ENCODE measurements at places on chromosomes 3 and 15.
A peak's percentile ranks its signal among the peaks of the same experiment; 100 is the strongest.

GRCh38 chr3:113532698-113533533, 561 bp downstream of the SIDT1 start:
- no peak for DNase-seq

- peak; percentile 89 for DNase-seq
These were observed 5.2 kb downstream of the LINS1 start for GRCh38 chr15:100596792-100597191.

- peak; percentile 97 for DNase-seq
These were observed 19.8 kb upstream of the NUDT16 start for GRCh38 chr3:131361464-131362421.

- no peak for DNase-seq
These were observed 37.4 kb downstream of the KLHL25 start for GRCh38 chr15:85757073-85757938.

DNA sequence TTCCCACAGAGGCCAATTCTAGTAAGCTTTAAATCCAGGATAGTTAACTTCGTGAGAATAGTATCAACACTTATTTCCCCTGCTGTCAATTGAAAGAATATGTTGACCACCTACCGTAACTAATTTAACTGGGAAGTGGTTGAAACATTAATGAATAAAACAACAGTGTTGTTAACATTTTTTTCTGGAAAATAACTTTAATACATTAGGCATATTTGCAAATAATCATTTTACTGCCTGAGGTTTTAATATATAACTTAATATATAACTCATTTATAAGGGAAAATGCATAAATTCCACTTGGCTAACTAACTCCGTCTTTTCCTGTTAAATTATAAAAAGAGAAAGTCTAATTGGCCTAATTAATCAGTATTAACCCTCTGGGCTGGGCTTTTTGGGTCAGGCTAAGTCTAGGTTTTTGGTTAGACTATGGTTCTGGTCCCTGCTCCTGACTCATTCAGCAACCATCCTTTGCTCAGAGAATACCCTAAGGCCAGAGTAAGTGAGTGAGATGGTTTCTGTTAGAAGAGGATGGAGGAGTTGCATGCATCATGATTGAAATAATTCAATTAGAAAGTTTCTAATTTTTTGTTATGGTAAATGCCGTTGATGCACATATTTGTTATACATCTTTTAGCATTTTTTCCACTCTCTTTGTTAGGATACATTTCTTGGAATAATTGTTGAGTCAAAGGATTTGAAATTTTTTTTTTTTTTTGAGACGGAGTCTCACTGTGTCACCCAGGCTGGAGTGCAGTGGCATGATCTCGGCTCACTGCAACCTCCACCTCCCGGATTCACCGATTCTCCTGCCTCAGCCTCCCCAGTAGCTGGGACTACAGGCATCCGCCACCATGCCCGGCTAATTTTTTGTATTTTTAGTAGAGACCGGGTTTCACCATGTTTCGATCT, 10.8 kb upstream of the SKIL start:
- DNase-seq: no peak

DNA sequence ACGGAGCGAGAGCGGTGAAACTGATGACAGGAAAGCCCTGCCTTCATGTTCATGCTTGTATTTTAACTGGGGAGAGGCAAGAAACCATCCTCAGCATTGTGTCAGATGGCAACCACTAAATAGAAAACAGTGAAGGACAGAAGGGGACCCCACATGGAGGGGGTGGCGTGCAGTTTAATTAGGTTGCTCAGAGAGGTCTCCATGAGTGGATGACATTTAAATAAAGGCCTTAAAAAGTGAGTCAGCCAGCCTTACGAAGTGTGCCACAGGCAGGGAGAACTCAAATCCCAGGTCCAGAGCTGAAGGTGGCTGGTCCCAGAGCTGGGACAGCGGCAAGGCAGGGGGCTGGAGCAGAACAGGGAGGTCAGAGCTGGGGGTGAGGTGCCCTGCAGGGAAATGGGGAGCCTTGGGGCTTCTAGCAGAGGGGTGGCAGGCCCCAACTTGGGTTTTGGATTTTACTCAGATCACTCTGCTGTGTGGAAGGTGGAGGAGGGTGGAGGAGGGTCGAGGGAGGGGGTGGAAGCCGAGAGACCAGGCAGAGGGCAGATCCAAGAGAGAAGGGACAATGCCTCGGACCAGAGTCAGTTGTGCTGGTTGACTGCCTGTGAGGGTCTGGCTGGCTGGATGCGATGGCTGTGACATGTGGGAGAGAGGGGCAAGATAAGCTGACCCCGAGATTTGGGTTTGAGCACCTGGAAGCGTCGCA, 73.7 kb downstream of the KLF13 start:
- DNase-seq: no peak

DNA sequence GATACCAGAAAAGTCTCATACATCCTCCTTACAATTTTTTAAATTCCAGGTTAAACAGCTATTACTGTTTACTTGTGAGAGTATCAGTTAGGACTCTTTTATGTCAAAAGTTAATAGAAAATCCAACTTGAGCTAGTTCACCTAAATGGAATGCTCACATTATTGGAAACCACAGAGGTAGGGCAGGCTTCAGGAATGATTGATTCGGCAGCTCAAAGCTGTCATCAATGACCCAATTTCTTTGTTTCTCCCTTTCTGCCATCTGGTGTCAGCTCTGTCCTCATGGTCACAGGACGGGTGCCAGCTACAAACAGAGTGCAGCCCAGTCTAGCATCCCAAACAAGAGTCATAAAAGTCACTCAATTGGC, 32.2 kb downstream of the CFAP20DC start:
- DNase-seq: no peak

GRCh38 chr15:28084547-28084946, 14.6 kb downstream of the OCA2 start:
- no peak for DNase-seq

DNA sequence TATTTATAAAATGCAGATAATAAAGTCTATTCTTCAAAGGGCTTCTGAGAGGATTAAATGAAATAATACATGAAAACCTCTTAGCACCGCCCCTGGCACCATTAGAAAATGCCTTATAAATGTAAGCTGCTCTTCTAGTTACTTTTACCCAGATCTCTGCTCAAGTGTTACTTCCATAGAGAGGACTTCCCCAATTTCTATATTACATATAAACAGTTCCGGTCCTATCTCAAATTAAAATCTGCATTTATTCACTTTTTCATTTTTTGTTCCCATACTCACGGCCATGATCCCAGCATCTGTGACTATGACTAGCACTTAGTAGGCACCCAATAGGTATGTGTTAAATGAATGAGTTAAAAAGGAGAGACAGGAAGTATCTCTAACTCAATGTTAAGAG, 890.9 kb upstream of the CFAP20DC start:
- DNase-seq: no peak

GRCh38 chr15:31301673-31301990, 25.0 kb upstream of the KLF13 start:
- DNase-seq: no peak

GRCh38 chr3:63933459-63933858, 21.3 kb upstream of the SCAANT1 start:
- peak; percentile 73 for DNase-seq

GRCh38 chr3:2506776-2507175, 408.1 kb downstream of the CNTN4 start:
- no peak for DNase-seq

DNA sequence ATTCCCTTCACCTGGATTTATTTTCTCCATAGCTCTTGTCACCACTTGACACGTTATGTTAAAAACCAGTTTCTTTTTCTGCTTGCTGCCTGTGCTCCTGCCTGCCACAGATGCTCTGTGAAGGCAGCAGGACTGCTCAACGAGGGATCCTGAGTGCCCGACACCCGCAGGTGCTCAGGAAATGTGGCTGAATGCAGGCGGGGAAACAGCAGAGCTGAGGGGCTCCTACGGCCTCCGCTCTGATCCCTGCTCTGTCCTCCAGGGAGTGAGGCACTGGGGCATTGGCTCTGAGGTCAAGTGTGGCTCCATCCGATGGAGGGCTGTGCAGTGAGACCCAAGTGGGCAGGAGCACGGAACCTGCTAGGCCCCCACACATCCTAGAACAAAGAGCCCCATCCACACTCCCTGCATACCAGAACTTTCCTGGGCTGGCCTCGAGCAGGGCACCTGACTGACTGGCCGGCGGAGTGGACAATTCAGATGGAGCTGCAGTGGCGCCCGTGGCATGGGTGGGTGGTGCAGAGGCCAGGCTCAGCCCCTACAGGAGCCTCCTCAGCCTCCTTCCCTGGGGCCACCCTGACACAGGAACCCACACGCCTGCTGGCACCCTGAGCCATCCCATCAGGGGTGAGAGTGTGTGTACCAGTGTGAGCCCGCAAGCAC, 27.9 kb downstream of the IQSEC1 start:
- DNase-seq: no peak

- DNase-seq: peak; percentile 9
These were observed 415.5 kb downstream of the NAALADL2 start for GRCh38 chr3:175274474-175275218.

DNA sequence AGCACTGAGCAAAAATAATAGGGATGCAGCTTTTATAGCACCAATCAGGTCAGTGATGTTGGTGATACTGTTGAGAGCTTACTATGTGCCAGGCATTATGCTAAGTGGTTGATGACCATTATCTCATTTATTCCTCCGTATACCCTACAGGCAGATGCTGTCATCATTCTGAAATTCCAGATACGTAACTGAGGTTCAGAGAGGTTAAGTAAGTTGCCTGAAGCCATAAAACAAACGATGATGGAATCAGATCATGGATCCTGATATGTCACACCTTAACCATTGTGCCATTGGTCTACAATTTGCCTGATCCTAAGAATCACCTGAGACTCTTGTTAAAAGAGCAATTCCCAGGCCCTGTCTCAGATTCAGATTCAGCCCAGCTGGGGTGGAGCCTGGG, 49.5 kb downstream of the ST6GAL1 start:
- no peak for DNase-seq

- DNase-seq: peak; percentile 9
These were observed 581 bp downstream of the IP6K1 start for GRCh38 chr3:49785565-49786356.

- no peak for DNase-seq
These were observed 116.2 kb downstream of the ROBO1 start for GRCh38 chr3:79651536-79652065.

- DNase-seq: peak; percentile 46
These were observed 18.1 kb downstream of the CSPG4 start for GRCh38 chr15:75694241-75695182.

DNA sequence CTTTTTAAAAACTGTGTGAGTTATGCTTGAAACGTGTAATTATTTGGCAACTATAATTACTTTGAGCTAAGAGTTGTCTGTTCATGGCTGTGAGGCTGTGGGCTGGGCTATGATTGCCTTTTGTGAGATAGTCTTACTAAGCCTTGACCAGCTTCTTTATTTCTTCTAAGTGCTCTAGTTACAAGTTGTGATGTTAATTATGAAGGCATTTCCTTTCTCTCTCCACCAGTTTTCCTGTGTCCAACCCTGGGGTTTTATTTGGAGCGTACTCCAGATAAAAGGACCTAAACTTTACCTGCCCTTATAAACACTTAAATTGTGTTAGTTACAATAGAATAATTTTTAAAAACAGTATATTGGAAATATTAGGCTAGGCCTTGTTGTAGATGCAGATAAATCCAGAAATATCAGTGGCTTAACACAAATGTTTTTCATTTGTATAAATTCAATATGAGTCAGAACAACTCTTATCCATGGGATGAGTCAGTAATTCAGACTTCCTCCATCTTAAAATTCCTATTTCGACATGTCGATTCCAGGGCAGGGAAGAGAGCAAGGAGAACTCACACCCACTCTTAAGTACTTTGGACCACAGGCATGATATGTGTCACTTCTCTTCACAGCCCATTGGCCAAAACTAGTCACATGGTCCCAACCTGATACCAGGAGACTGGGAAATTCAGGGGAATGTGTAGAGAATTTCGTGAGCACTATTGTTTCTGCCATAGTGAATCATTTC, 17.0 kb downstream of the TMEM62 start:
- peak; percentile 47 for DNase-seq

DNA sequence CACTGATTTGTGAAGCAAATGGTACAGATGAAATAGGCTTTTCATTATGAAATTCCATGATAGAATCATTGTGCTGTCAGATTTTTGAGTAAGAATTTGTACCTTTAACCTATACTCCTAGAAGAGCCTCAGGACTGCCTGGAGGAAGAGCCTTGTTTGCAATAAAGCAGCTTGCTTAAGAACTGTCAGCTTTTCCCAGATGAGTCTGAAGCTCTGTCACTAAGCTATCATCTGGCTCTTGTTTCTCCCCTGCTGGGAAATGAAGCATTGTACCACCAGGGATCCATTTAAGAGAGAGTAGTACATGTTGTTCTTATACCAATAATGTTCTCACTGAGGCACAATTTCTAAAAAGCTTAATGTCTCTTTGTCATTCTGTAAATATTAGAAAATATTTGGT, 85.1 kb upstream of the FLNB start:
- no peak for DNase-seq

DNA sequence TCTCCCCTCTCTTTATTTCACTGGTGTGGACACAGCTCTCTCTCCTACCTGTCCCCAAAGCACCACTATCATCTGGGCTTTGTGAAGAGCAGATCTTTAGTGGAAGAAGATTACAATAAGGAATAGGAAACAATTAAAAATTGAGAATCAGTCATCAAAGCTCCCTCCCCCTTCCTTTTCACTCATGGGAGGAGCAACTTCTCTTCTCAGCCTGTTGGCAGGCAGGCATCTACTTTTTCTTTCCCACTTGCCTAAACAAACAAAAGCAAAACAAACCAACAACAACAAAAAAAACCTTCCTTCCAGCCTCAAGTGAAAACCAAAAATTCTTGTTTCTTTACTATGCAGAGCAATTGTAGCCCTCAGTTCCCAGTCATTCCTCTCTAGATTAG, 125.5 kb upstream of the BHLHE40 start:
- no peak for DNase-seq

DNA sequence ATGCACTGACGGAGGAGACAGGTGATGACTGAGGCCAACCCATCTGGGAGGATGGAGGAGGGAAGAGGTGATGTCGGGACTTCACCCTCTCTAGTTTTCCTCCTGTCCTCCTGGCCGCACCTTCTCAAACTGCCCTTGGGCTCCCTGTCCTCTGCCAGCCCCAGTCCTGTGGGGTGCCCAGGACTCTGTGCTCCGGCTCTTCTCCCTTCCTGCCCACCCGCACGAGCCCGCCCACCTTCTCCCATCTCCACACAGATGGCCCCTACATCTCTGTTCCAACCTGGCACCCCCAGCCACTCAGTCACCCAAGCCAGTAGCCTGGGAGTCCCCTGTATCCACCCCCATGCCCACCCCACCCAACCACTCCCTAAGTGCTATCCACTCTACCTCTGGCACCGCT, 206.7 kb upstream of the LINGO1 start:
- no peak for DNase-seq

- no peak for DNase-seq
These were observed 78.4 kb downstream of the WDR72 start for GRCh38 chr15:53681056-53681455.

DNA sequence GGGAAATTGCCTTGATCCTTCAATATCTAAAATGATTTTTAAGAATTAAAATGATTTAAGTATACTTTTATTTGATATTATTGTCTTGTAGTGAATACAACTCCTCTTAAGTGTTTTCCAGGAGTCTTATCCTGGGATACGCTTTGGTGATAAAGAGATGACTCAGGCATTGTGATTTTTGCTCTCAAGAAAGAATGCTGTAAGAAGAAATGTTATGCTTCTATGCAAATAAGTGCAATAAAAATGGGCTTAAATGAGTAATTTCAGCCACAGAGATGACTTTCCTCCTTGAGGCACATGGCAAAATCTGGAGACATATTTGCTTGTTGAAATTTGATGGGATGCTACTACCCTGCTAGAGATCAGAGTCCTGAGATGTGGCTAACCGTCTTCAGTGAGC, 358.6 kb upstream of the BCHE start:
- DNase-seq: no peak

Data from inflammatory macrophage (primary cell).